NCI-H187 (cell line): ENCODE measurements at places on chromosomes 4 and X.

DNA sequence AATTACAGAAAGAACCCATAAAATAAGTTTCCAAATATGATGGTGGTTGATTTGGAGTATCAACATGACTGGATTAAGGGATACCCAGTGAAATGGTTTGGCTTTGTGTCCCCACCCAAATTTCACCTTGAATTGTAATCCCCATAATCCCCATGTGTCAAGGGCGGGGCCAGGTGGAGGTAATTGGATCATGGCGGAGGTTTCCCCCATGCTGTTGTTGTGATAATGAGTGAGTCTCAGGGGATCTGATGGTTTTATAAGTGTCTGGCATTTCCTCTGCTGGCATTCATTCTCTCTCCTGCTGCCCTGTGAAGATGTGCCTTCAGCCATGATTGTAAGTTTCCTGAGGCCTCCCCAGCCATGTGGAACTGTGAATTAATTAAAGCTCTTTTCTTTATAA lies 39.1 kb downstream of the WDFY3 start:
- DNase-seq = no peak

GRCh38 chr4:10706236-10706635 lies 21.7 kb upstream of the CLNK start:
- DNase-seq = no peak

- no peak for DNase-seq
Observed at GRCh38 chr4:53917729-53918128, 146.7 kb downstream of the CHIC2 start.

GRCh38 chr4:110518889-110519490 lies 43.0 kb downstream of the ENPEP start:
- DNase-seq = no peak

GRCh38 chrX:55161581-55161980 lies 58.6 kb upstream of the PAGE5 start:
- no peak for DNase-seq

DNA sequence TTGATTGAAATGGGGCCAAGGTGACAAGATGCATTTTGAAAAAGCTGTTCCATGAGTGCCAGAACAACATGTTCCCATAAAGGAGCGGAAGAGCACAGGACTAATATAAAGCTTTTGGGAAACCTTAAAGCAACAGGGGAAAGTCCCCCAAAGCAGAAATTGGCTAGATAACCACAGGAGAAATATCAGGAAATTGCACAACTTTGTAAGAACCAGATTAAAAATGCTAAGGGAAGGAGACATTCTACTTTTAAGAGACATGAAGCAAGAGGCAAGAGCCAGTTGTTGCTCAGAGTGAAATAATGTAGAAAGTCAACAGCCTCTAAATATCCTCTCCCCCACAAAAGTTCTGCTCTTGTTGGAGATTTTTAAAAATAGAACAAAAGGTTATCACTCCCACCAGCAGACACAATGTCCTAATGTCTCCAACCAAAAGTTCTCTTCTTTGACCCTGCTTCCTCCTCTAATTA lies 85.2 kb upstream of the LNX1 start:
- DNase-seq = no peak

- DNase-seq = no peak
Observed at GRCh38 chr4:109611045-109611646, 51.1 kb downstream of the MCUB start.

- no peak for DNase-seq
Observed at GRCh38 chrX:49066690-49067089, 7.1 kb downstream of the PRAF2 start.

GRCh38 chr4:53644607-53645006 lies 53.3 kb upstream of the LNX1 start:
- no peak for DNase-seq

GRCh38 chr4:89929425-89930159 lies 34.9 kb downstream of the MMRN1 start:
- DNase-seq = no peak

DNA sequence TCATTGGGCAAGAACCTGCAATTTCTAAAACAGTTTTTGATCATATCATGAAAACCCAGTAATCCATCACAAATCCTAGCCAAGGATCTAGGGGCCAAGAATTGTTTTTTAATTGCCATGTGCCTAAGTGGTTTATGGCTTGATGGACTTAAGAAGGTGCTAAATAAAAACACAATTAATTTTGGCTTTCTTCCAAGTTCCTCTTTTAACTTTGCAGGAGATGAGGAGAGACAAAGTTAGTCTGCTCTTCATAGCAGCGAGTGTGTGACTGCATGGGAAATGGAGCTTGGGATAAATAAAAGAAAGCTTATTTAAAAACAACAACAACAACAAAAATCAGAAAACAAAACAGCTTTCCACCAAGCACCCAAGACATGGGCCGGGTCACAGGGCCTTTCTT lies 41.4 kb downstream of the ARHGEF9 start:
- no peak for DNase-seq

- no peak for DNase-seq
Observed at GRCh38 chr4:14496408-14496807, 505.9 kb upstream of the CPEB2 start.

- no peak for DNase-seq
Observed at GRCh38 chr4:89411539-89412309, 104.1 kb upstream of the GPRIN3 start.

DNA sequence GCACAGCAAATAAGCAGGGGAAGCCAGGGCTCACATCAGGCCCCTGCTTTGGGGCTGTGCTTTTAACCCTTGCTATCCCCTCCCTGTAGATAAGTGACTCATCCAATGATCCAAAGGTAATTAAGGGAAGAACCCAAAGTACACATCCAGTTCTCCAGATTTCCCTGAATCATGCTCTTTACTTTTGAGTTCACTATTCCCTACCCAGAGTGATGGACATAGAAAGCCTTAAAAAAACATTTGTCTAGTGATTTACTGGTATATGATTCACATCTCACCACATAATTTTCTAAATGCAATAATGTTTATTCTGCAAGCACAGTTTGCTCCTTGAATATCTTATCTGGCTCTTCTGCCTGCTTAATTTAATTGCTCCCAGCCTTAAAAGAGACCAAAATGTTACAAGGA lies 136.2 kb downstream of the PPP3CA start:
- no peak for DNase-seq

DNA sequence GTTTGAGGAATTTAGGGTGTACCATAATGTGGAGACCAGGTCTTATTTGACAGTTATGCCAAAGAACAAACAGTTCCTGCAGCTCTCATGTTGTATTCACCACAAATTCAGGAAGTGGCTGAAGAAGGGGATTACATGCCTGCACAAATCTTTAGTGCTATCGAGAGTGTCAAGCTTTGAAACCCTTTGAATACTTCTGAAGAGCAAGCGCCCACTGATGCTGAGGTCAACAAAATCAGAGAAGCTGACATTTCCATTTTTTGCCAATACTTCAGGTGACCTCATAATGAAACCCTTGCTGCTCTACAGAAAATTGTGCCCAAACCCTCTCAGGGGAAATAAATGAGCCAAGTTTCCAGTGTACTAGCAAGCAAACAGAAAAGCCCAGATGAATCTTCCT lies 28.4 kb downstream of the PAK3 start:
- DNase-seq = no peak

DNA sequence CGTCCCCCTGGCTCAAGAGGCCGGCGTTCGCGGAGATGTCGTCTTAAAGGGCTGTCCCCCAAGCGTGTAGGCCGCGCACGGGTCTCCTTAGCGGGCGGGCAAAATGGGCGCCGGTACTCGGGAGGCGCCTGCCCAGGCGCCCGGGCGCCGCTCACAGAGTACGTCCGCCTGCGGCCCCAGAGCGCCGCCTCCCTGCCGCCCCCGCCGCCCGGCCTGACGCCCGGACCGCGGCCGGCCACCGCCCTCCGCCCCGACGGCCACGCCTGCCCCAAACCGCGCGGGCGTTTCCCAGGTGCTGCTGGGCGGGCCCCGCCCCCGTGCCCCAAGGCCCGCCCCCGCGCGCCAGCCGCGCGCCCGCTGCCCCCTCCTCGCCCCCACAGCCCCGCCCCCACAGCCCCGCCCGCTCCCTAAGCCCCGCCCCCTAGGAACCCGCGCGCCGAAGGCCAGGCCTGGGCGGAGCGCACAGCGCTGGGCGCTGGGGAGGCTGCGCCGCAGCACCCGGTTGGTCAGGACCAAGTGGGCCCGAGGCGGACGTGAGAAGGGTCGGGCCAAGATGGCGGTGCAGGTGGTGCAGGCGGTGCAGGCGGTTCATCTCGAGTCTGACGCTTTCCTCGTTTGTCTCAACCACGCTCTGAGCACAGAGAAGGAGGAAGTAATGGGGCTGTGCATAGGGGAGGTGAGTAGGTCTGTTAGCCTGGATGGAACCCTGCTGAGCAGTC lies at the start of the genes BRCC3, CMC4 and MTCP1:
Gene BRCC3, plus strand, starts transcription at position 534 of the 719 bp plus-strand sequence. Its CDS starts 20 bp downstream, at position 554.
Gene CMC4, minus strand, starts transcription at position 162 of the 719 bp plus-strand sequence. CDS start 7,113 bp downstream, outside the sequence.
Gene MTCP1, minus strand, starts transcription at position 162 of the 719 bp plus-strand sequence. CDS start 5,126 bp downstream, outside the sequence.
- peak; percentile 96 for DNase-seq

GRCh38 chrX:68433981-68434299 lies 645 bp upstream of the OPHN1 start:
- no peak for DNase-seq

DNA sequence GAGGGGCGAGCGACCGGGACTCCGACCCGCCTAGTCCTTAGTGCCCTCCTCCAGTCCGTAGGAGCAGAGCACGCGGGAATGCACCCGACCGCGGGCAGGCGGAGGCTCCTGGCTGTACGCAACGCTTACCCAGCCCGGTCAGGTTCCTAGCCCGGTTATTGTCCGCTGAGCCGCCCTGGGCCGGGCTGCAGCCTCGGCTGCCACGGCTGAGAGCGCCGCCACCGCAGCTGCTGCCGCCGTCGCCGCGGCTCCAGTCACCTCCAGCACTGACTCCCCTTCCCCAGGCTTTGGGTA lies at the start of gene AMER1:
Gene AMER1, minus strand, starts transcription at position 268 of the 294 bp plus-strand sequence. CDS start 12,422 bp downstream, outside the sequence.
- DNase-seq = no peak

DNA sequence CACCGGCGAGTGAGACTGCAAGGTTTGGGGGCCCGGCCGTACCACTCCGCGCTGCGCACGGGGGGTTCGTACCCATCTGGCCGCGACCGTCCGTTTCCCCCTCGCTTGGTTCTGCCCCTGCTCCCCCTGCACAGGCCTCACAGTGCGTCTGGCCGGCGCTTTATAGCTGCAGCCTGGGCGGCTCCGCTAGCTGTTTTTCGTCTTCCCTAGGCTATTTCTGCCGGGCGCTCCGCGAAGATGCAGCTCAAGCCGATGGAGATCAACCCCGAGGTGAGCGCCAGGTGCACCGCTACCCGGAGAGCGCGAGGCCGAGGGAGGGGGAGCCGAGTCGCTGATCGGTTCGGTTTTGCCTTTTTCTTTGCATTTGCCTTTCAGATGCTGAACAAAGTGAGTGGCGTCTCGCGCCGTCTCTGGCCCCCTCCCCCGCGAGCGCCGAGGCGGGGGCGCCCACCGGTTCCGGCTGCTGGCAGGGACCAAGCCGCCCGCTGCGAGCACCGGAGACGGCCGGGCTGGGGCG lies at the start of gene UCHL1:
Gene UCHL1, plus strand, starts transcription at position 189 of the 517 bp plus-strand sequence. Its CDS starts 49 bp downstream, at position 238.
- DNase-seq = peak; percentile 98

- no peak for DNase-seq
Observed at GRCh38 chr4:159428975-159429692, 326.3 kb downstream of the RAPGEF2 start.

DNA sequence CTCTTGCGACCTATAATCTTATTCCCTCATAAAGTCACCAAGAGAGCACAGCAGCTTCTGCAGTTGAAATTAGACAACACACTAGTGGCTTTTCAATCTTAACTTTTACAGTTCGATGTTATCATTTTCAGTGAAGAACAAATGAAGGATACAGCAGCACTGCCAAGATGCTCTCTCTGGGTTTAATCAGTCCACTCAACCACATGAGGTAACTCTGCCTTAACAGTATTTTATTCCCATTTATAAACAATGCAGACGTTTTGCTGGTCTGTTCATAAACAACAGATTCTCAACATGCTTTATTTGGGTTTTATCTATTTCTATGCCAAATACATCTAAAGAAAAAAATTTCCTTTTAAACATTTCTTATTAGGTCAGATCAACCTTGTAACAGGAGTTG lies 646.0 kb upstream of the FAM241A start:
- DNase-seq = no peak

- no peak for DNase-seq
Observed at GRCh38 chr4:178387756-178388155, 945.5 kb upstream of the AGA start.

DNA sequence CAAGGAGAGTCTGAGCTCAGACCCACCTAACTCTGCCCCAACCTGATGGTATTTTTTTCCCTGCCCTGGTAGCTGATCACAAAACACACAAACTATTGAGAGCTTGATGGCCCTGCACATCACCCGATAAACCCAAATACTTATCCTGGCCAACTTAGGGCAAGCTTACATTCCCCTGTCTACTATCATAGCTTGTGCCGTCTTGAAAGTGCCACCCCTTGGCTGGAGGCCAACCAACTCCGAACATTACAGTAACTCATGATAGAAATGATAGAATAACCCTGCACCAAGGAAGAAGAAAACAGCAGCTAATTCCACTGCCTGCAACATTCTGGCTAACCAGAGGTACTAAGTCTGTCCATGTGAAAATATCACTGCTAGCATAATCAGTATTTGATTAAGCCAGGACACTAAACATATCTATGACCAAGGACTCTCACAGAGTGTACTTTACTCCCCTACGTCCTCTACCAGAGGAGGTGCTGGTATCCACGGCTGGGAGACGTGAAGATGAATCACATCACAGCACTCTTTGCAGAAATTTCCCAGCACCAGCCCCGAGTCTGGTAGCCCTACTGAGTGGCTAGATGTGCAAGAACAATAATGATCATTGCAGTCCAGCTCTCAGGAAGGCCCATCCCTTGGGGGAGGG lies 8.9 kb downstream of the STBD1 start:
- no peak for DNase-seq

DNA sequence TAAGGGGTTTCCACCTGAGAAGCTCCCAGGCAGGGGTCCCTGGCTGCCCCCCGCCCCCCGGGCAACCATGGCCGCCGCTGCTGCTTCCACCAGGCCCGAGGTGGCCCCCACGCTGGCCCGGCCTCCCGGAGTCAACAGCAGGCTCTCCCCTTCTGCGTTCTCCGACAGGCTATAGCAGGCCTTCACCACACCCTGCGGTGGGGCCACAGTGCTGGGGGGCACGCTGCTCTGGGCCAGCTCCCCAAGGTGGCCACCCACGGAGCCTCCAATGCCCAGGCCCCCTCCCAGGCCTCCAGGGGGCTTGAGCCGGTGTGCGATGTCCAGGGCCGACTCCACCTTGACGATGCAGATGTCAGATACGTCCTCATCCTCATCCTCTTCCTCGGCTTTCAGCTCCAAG lies 72.5 kb downstream of the UBE2K start:
- DNase-seq = no peak

GRCh38 chr4:94416335-94416734 lies 35.4 kb upstream of the PDLIM5 start:
- no peak for DNase-seq

DNA sequence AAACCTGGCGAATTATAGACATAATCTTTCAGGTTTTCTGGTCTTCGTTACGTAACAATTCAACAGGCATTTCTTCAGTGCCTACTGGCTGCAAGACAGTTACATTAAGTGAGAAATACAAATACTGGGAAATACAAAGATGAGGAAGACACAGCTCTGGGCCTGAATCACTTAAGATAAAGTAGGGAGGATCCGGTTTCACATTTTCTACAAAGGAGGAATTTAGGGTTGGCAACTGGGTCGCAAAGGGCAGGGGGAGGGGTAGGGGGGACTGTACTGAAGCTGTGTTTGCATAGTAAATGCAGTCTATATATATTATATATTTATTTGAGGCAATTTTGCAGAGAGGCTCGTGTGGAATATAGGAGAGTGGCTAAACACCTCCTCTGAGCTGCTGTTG lies 107.4 kb downstream of the MAML3 start:
- no peak for DNase-seq

- no peak for DNase-seq
Observed at GRCh38 chr4:35757836-35758235, 486.5 kb downstream of the ARAP2 start.
